NCI-H510A treated with DMSO at 0.1 percent for 48 hours (cell line): ENCODE measurements at places on chromosomes 2 and 18.

DNA sequence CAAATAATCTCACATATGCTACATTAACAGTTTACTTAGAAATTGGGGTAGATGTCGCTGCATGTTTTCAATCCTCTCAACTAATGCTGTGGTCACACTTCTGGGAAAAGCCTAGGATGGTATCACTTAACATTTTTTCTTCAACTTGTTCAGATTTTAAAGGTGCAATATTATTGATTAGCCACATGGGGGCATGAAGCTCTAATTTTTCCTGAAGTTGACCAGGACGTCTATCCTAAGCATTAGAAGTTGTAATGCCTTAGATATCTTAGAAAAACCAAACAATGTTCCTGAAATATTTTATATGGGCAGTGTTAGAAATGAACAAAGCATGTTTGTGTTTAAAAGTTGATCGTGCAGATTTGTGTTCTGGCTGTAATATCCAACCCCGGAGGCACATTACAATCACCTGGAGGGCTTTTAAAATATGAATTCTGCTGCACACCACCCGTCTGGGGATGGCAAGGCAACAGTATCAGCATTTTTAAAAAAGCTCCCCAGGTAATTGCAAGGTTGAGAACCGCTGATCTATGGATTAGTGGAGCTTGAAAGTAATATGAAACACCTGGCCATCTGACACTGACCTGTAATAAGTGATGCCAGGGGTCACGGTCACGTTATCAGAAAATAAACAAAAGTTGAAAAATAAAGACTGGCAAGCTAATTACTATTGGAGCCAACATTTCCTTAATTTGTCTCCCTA lies 100.5 kb upstream of the LMAN1 start:
- DNase-seq, result peak; percentile 57

GRCh38 chr2:32284321-32284720 lies 6.6 kb downstream of the YIPF4 start:
- DNase-seq, result no peak

DNA sequence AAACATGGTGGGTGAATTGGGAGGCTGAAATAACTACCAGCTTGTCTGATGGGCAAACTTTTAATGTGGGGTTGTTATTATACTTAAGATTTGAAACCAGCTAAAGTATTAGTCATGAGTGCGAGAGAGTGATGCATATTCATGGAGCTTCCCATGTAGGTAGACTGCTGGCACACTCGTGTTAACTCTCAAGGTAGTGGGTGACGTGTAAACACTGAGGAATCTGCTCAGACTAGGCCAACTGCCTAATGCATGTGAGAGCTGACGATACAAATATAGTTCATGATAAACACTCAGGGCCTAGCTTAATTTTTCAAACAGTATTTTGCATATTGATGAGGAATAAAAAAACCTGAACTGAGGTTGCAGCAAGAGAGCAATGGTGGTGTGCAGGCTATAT lies 1165.7 kb upstream of the PIK3C3 start:
- no peak for DNase-seq

DNA sequence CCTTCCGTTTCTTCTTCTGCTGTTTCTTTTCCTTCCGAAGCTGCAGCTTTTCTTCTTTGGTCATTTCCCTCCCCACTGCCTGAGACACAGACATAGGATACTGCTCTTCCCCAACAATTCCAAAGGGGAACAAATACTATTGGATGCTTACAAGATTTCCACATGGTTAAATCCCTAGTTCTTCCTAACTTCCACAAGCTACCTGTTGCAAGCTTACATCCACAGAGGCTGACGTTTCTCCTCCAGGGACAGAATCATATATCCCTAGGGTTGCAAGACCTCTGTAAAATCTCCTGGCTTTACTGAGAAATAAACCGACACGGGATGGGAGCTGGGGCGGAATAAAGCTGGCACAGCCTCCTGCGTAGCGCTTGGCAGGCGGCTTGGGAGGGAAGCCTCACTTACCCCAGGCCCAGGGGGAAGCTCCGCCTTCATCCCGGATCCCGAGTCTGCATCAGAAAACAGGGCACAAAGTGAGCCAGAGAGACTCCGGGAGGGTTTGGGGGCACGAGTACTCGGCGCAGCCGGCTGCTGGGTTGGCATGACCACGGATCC lies 590 bp downstream of the EIF2B4 start:
- peak; percentile 73 for DNase-seq

DNA sequence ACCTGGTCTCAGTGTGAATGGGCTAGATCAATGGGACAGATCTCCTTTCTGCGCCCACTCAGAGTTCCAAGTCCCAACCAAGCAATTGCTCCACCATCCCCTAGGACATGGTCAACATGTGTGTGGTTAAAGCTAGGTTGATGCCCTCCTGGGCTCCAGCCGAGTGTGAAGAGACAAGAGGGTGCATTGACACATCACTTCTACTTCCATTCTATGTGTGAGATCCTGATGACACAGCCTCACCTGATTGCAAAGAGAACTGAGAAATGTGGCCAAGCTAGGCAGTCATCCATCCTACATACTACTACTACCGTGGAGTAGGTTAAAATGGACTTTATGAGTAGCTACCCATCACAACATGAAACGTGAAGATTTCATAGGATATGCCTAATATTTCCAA lies 106.8 kb downstream of the NCKAP5 start:
- no peak for DNase-seq

- DNase-seq, result no peak
These were observed 541.4 kb downstream of the PARD3B start for GRCh38 chr2:205086662-205087061.

GRCh38 chr2:143668234-143668633 lies 539.0 kb downstream of the ARHGAP15 start:
- no peak for DNase-seq

DNA sequence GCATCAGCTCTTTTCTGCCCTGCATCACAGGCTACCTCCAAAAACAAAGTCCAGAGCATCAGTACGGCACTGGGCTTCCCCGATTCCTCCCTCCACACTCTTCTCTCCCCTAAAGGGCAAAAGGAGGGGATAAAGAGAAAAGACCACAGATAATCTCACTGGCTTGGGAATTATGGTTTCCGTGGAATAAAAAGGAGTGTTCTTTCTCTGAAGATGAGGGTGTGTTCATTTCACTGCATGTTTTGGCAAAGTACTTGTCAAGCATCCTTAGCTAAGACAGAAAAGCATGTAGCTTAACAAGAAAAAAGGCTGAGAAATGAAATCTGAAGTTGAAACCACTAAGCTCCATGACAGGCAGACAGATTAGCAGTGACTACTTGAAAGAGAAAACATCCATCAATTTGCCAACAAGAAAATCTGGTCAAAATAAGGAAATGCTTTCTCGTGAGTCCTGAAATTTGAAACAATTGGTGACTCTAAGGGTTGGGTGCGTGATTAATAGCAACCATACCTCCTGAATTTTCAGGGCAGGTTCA lies 20.6 kb upstream of the DSG3 start:
- no peak for DNase-seq

- peak; percentile 11 for DNase-seq
These were observed 59.4 kb upstream of the MSTN start for GRCh38 chr2:190121971-190122370.

GRCh38 chr2:112584891-112585250 lies 462 bp downstream of the CHCHD5 start:
- DNase-seq, result no peak

DNA sequence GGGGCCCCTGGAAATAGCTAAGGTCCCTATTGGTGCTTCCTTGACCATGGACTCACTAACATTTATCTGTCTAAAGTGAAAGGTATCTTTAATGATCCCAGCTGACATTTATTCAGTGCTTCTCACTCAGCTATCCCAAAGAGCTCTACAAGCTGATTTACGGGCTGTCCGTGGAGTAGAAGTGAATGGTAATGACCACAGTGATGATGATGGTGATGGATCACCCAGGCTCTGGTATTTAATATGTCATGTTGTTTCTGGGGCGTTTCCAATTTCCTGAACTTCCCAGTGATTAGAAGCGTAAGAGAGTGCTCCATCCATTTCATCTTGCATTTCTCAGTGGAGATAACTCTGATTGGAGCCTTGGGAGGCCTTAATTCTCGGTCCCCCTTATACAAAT lies 304.3 kb downstream of the HRH4 start:
- DNase-seq, result no peak

DNA sequence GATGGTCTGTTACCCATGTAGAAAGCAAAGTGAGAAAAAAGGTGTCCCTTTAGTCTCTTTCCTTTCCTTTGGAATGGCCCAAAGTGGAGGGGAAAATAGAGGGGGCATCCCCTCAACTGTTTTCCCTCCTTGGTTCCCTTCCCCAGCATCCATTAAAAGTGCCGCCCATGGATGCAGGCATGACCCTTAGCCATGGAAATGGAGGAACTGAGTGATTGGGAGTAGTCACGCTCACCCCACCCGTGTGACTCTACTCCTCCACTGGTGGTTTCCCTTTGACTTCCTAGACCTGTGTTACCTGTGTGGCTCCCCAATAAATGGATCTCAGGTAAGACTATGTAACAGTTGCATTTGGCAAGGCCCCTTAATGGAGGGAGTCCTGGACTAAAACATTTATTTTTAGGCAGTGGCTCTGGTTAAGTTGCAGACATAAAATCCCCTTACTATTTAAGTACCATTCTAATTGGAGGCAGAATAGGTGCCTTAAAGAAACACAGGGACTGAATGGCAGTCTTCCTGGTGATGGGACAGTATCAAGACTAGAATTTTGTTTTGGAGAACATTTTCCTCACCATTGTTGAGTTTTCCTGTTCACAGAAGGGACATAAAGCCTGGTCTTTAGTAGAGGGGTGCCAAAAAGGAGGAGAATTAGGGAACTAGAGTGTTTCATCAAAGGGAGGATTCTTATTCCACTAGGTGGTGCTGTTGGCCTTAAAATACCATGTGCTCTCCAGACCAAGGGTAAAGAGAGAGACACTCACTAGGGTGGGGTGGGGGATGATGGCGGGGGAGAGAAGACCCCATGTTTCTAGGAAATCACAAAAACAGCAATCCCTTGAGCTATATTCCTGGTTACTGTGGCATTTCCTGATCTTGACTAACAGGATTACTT lies 25.7 kb upstream of the PLA2R1 start:
- no peak for DNase-seq

DNA sequence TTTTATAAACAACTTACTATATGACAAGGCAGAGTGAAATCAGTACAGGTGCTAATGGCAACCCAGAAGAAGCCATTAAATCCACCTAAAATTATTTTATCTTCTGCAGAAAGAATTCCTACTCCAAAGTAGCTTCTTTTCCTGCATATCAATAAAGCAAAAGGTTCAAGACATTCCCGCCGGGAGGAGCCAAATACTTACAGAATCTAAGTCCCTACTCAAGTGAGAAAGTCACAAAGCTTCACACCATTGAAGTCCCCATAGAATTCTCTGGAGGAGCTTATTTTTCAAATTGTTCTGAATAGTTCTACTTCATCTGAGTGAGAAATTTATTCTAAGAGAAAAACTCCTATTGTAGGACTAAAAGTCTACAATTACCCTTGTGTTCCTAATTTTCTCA lies 233.7 kb upstream of the HNRNPA3 start:
- no peak for DNase-seq

- no peak for DNase-seq
These were observed 84.7 kb upstream of the TMEM200C start for GRCh38 chr18:5979971-5980457.

DNA sequence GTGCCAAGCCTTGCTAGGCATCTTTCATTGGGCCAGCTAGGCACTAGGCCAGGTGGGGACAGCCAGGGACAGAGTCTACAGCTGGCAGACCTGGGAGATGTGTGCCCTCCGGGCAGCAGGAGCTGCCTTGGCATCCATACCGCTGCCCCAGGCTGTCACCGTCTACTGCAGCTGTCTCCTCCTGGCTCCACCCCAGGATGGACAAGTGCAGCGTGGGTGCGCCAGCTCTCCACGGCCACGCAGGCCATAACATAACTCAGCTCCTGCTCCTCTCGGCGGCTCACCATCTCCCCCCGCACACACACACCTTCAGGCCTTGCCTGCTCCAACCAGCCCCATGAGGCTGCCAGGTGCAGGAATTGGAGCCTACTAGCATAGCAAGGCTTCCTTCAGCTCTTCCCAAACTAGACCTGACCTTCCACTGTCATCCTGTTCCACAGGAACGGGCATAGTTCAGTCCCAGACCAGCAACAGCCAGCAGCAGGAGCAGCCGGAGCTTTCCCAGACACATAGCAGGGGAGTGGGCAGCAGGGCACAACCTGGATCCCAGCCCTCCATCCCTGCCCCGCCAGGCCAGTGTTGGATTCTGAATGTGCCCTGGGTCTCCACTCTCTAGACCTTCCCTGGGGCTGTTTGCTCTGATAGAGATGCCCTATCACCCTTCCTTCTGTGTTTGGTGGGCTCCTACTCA lies 2.5 kb upstream of the ADRA2B start:
- DNase-seq, result no peak

DNA sequence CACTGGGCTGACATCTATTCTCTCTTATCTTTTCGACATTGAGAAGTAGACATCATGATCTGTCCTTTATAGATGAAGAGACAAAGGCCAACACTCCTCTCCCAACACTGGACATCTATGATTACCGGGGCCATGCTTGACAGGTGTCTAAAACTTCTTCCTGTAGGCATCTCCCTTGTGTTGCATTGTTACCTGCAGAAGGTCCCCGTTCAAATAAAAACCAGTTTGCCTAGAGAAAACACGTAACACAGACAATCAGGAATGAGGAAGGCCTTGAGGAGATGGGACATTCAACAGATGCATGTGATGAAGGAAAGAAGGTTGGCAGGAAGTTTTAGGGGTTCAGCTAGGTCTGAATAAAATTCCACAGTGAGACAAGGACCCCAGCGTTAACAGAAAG lies 70.8 kb upstream of the ST8SIA3 start:
- no peak for DNase-seq

DNA sequence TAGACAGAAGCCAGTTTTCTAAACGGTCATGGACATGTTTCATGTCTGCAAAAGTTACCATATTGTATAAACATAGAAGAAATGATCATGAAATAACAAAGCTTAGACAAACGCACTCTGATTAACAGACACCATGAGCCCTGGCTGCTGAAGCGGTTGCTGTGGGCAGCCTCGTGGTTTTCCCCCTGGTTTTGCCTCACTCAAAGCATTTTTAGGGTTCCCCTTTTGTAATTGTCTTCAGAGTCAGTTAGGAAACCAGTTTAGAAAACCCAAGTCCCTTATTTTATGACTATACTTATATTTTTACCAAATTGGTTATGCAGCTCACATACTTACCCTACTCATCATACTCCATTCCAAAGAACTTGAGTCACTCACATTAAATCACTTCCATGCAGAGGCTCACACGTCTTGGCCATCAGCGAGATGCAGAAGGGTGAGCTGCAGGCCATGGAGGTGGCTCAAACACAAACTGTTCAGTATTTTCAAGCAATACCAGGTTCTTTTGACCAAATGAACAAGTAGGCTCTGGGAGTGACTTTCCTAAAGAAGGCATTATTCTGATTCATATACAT lies 105.6 kb upstream of the SALL3 start:
- DNase-seq, result no peak
